Amniotic epithelial cell (primary cell): ENCODE measurements at places on chromosomes 1 and 21.

DNA sequence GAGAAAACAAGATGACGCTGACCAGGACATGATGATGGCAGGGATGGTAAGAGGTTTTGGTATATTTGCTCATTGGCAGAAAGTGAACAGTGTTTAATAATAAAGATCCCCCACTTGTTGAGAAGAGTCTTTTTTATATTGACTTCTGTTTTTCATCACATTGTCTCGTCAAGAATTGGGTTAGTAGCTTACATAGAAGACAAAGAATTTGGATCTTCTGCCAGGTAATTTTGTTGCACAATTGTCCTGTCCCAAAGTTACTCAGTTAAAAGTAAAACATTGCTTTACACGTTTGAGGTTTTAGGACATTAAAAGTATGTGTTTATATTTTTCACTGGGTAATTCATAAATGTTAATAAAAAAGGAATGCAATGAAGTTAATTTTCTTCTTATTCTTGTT is 48.3 kb upstream of the LAMC2 start:
- DNase-seq, result peak; percentile 44

DNA sequence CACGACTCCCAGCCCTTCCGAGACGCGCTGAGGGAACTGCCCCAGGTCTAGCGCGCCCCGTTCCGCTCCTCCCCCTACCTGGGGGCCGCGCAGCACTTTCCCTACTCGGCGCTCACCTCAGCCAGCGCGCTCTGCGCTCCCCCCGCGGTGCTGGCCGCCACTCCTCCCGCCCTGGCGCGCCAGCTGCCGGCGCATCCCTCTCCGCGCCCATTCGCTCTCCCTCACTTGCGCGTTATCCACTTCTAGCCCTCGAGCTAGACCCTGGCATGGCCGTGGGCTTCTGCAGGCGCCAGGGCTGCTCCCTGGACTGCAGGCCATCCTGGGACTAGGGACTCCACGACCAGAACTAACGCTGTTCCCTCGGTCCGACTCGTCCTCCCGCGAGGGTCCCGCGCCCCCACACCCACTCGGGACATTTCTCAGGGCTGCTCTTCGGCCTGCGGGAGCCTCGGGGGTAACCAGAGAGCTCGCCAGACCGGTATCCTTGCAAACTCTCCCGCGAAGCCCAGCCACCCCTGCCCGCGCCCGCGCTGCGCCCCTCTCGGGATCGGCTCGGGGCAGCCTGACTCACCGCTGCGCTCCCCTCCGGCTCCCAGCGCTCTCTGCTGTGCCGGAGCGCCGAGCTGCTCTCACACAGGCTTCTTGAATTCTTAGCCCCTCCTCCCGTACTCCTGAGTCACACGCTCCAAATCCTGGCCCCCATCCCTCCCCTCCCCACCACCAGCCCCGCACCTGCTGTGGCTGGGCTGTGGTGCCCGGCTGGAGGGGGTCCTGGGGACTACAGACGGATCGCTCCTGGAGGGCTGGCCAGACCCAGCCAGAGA is at the start of gene NGF:
TSS of gene NGF (minus strand) at position 617 of the 824 bp plus-strand sequence. CDS start 51,454 bp downstream, outside the sequence.
- DNase-seq, result peak; percentile 21

DNA sequence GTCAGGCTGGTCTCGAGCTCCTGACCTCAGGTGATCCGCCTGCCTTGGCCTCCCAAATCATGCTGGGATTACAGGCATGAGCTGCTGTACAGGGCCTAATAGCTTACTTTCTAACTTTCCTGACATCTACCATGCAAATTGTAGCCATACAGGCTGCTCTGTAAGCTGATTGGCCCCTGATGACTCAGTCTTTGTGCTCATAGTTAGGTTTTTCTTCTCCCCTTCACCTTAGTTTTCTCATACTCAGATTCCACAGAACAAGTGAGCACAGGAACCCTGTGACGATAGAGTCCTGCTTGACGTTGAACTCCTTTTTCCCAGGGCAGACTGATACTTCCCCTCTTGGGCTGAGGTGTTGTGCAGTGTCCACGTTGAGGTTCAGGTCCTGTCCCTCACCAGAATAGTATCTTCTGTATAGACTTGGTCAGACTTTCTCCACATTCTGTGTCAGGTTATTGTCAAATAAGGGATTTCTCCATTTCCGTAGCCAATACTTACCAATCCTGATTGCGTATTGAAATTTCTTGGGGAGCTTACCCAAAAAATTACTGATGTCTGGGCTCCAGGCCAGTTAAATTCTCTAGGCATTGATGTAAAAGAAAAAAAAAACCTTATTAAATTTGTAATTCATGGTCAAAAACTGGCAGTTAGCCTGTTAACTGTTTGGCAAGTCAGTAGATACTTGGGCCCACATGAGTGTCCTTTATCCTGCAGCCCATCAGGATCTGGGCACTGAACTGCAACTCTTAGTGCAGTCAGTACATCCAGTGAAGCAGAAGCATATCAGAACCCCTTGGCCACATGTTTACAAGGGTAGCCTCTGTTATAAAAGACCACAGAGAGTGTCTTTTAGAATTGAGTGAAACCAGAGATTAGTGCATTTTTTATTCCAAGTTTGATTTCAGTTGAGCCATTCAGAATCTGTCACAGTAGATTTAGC is 118.2 kb downstream of the DYRK1A start:
- no peak for DNase-seq

DNA sequence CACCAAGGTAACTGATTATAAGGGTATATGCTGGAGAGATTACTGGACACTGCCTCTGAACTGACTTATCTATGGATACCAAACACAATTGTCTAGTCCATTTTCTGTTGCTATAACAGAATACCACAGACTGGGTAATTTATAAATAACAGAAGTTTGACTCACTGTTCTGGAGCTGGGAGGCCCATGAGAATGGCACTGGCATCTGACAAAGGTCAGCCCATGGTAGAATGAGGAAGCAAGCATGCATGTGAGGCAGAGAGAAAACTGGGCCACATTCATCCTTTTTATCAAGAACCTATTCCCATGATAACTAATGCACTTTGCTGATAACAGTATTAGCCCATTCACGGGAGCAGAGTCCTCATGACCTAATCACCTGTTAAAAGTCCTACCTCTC is 37.4 kb downstream of the FCER1A start:
- peak; percentile 89 for DNase-seq

DNA sequence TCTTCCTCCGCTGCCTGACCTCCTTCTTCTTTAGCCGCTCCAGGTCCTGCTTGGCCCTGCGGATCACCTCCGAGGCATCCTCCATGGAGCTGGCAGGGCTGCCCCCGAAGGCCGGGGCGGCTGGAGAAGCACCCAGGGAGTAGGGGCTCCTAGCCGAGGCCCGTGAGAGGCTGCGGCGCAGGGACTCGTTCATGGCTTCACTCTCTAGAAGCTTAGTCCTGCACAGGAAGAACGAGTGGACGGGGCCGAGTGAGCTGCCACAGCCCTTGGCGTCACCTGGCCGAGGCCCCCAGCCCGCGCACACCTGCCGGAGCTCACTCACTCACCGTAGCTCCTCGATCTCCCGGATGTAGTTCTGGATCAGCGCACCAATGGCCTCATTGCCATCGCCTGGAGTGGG is 23.1 kb downstream of the KIF21B start:
- DNase-seq, result no peak
